Femur (tissue), 1 donor: ENCODE measurements at places on chromosomes 2 and 18.

DNA sequence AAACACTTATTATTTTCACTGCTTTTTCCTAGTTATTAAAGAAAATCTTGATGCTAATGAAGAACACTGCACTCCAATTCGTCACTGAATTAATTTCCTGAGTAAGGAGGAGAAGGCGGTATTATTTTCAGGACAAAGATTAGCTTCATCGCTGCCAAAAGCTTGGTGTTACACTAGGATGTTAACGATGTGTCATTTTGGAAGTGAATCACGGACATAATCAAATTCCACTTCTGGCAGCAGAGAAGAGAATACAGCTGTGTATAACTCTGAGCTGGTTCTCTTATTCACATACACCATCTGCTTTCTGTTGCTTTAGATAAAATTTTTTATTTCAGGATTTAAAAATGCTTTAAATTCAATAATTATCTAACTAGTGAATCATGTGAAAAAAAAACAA is 74.1 kb downstream of the SCG2 start:
- no peak for DNase-seq

DNA sequence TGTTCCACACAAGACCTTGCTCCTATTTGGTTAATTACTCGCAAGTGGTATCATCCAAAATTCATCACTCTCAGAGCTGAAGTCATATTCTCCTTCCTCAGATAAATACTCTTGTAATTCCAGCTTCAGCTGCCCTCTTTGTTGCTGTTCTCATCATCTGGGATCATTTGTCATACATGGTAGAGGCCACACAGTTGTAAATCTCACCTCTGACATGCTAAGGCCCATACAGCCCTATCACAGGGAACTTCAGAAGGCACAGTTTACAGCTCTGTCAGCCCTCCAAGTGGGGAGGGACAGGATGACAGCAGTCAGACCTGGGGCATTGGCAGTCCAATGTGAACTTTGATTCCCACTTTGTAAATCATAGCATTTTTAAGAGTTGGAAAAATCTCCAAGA is 399.0 kb downstream of the CNTNAP5 start:
- DNase-seq = no peak

GRCh38 chr2:99805930-99806476 is 316.2 kb upstream of the REV1 start:
- no peak for DNase-seq

DNA sequence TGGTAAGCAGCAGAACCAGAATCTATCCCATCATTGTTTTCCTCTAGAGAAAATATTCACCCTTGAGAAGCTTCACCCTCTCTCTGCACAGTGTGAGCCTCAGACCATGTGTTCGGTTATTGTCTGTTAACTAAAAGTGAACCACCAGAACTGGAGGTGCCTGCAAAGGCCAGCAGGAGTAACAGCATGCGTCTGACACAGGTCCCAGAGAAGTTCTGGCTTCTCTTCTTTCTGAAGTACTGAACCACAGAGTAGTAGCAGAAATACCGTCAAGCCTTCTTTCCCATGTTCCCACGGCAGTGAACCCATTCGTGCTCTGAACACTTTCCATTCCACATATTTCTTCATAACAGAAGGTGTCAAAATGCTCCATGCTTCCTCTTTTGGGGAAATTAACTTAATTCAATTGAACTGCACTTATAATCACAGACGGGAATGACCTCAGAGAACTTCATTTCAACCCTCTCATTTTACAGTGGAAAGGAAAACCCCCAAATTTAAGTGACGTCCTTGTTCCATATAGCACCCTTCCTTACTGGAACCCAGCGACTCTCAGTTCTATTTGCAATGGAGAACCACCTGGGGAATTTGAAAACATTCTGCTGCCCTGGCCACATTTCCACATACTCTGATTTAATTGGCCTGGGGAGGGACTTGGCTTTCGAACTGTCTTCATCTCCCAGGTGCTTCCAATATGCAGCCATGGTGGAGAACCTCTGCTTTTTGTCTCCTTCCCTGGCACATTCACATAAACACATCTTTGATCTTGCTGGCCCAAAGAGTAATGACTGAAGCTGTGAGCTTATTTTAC is 519.1 kb downstream of the RNF144A start:
- no peak for DNase-seq

DNA sequence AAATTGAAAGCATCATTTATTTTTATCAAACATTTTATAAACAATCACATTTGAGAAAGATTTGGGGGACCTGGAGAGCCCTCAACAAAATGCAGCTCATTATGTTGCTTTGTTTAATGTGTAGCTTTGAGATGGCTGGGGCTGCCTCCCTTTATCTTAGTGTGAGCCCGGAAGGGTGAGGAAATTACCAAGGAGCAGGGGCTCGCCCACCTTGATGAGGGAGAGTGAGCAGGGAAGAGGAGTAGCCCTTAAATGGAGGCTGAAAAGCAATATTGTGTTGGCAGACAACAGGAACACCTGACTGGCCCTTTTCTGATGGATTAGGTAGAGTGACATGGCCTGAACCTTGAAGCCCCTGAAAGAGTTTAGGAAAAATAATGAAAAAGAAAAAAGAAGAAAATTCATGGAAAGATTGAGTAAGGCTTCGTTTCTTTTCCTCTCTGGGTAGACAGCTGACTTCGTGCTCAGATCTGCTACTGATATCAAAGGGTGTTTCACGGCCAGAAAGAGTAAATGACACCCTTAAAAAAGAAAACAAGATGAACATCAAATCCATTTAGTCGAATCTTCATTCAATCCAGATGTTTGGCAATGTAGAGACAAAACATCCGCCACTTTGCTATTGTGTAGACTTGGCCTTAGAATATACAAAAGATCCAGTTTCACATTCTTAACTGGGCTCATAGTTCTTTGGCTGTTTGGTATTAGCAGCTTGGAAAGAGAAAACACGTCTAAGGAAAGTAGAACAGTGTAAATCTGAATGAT is 206.5 kb upstream of the TCF4 start:
- no peak for DNase-seq

DNA sequence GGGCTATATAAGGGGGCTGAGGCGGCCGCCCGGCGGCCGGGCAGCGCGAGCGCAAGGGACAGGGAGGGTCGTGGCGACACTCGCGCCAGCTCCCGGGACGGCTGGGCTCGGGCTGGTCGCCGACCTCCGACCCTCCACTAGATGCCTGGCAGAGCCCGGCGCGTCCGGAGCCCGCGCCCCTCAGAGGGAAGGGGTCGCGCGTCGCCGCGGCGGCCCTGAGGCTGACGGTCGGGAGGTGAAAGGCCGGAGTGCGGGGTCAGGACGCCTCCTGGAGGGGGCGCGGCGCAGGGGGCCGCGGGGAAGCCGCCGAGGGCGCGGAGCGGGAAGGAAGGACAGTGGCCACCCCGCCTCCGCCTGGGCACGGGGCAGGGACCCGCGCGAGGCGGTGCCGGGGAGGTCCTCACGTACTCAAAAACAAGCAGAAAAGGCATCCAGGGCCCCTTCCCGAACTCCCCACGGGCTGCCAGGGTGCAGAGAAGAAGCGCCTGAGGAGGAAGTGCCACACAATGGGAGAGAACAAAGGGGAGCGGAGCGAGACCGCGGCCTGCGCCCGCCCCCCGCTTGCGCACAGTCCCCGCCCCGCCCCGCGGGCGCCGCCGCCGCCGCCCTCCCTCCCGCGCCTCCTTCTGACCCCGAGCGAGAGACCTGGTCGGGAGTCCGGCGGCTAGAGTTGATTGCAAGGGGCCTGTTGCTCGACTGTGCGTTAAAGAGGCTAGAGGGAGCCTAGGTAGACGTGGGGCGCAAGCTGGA is 776 bp upstream of the KLF7 start:
- peak; percentile 88 for DNase-seq

DNA sequence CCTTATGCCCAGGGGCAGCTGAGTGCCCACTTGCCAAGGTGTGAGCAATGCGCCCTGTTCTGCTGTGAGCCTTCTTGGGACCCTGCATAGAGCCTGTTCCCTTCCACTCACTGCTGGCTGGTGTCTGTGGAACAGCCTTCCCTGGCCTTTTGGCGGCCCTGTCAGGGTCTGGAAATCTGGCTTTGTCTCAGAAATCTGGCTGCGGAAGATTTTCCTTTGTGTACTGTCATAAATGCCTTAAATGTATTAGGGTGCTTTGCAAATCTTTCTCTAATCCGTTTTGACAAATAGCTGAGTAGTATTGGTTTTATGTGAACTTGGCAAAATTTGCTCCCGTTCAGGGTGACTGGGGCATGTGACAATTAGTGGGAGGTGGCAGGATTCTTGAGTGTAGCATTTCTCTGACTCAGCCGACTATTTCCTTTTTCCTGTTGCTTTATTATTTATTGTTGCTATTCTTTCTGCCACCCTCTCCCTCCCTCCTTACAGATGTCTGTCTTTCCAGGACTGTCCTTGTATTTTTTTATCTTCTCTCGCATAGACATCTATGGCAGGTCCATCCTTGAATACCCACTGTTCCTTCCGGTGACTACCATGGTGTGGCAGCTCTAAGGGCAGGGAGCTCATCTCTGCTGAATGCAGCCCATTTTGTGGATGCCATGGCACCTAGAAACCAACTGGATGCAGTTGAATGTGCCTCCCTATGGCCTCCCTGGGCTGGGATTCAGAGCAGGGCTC is 41.8 kb downstream of the LDLRAD4 start:
- DNase-seq = no peak

DNA sequence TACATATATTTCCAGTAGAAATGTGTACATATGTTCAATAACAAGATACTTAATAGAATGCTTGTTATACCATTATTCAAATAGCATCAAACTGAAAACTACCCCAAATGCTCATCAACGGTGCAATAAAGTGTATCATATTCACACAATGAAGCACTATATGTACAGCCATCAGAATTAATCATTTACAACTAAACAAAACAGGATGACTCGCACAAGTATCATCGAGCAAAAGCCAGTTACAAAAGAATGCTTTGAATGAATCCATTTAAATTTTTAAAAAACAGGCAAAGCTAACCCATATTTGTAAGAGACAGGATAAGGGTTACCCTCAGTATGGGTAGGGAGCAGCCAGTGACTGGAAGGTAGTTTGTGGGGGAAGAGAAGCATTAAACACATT is 132.8 kb upstream of the PDE1A start:
- DNase-seq = no peak

DNA sequence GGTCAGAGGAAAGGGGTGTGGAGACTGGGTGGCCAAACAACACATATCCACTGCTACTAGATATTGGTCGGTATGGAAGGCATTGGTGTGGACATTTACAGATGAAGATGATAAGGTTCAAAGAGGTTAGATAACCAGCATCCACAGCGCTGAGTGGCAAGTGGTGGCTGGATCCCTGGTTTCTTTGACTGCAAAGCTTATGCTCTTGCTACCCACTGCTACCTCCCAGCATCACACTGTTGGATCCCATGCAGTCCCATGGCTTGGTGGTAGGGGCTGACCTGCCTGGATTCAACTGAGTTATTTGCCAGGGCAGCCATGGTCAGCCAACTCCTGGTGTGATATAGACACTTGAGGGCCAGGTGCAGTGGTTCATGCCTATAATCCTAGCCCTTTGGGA is 53.6 kb downstream of the DDX1 start:
- no peak for DNase-seq

DNA sequence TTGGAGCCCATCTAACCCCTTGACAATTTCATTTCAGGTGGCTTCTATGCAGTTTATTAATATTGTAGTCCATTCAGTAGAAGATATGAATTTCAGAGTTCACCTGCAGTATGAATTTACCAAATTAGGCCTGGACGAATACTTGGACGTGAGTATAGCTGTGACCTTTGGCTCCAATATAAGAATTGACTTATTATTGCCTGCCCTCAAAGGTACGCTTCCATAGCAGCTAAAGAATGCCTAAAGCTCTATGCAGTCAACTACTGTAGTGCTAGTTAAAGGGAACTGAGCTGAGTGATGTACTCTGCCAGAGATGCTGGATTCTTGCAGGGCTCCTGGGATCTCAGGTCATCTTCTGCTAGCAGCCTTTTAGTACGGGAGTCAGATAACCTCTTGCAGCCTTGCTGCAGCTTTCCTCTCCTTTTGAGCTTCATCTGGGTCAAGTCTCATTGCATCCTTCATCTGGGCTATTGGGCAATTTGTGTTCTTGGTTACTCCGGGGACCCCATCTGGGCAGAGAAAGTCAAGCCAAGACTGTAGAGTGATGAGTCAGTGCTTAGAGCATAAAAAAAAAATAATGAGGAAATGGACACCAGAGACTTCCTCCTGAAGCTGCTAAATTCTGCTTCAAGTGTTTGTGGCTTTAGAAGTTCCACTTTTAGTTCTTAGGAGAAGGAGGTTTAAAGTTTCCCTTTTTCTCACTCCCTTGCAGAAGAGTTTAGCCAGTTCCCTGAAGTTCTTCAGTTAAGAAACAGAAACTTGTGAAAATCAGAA is 105.6 kb downstream of the PRPF40A start:
- DNase-seq = peak; percentile 54

GRCh38 chr18:7575465-7576028 is 8.4 kb downstream of the PTPRM start:
- no peak for DNase-seq

- no peak for DNase-seq
These were observed 105.6 kb downstream of the TNS1 start for GRCh38 chr2:217897091-217897715.

- no peak for DNase-seq
These were observed 49.8 kb upstream of the PLA2R1 start for GRCh38 chr2:160111951-160112798.

DNA sequence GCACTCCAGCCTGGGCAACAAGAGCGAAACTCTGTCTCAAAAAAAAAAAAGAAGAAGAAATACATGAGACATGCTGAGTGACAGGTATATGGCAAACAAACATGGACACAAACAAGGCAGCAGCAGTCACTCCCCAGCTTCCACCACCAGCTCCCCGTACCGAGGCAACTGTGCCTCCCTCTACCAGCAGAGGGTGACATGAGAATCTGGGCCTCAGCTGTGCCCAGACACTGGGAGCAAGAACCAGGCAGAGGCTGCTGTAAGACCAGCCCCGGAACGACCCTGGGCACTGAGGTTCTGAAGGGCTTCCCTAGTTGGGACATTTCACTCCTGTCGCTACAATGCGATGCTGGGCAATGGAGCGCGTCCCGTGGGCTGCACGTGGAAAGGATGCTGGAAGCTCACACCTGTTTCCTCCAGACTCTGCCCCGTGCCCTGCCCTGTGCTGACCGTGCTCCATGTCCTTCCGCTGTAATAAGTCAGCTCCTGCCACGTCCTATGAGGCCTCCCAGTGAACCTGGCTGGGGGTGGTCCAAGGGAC is 37.1 kb downstream of the BOK start:
- DNase-seq = no peak

GRCh38 chr18:21004726-21005125 is 106.9 kb downstream of the ROCK1 start:
- no peak for DNase-seq

- DNase-seq = no peak
These were observed 101.3 kb downstream of the ANKRD44 start for GRCh38 chr2:197209246-197209645.
